ENCODE measurements at places on chromosomes 13 and 19.
A peak's percentile ranks its signal among the peaks of the same experiment; 100 is the strongest.

DNA sequence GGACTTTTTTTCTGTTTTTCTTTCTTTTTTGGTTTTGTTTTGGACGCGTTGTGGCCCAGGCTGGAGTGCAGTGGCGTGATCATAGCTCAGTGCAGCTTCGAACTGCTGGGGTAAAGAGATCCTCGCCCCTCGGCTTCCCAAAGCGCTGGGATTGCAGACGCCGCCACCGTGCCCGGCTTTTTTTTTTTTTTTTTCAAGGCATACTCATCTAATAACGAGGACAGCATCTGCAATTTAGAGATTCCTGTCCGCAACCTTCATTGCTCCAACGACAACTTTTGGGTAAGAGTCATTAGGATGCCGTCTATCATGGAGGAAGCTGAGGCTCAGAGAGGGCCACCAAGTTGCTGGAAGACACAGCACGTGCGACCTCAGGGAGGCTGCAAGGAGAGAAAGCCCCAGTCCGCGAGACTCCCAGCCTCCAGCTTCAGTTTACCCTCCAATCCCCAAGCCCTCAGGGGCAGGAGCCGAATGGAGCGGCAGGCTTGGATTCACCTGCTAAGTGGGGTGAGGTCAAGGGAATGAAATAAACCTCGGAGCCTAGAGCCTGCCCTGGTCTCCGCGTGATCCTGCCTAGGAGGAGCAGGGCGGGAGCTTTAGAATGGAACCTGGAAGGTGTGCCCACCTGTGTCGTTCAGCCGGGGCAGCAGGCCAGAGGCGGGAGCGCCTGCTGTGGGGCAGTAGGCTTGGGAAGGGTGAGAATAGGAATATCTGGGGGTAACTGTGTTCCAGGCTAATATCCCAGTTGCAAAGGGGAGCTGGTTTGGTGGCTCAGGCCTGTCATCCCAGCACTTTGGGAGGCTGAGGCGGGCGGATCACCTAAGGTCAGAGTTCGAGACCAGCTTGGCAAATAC, 676 bp upstream of the POLRMT start:
- DNase-seq = no peak

- no peak for DNase-seq
Observed at GRCh38 chr13:111116856-111117255, 1.7 kb downstream of the ARHGEF7 start.

GRCh38 chr13:94033098-94033497, 446.4 kb downstream of the DCT start:
- DNase-seq = no peak

DNA sequence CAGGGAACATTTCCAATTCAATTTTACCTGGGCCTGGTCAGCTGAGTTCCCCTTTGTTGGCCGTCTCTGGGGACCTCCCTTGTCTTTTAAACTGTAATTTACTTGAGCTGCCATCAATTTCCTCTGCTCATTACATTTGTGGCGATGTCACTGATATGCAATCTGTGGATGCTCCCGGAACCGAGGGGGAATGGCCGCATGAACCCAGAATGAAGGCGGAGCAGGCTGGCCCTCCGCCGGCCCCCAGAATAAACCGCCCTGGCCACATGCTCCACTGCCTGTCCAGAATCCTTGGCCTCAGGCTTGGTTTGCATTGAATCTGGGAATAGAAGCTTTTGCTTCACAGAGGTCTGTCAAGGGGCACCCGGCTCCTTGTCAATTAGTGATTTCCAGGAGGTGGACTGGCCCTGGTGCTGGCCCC, 276.8 kb downstream of the TEX29 start:
- DNase-seq = no peak

DNA sequence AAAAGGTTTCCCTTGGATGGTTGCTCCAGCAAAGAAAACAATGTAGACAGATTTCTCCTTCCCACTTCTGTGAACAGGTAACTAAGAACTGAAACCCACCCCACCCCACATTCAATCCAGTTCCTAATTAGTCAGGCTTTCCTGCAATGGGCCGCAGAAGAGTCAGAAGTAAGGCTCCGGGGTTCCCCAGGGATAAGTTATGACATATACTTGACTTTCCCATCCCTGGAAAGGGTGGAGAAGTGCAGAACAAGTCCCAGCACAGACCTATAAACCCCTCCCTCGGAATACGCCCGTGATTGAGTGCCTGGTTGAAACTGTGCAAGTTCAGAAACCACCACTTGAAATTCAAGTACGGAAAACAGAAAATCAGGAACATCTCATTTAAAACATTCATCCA, 24.9 kb downstream of the RCBTB2 start:
- no peak for DNase-seq

DNA sequence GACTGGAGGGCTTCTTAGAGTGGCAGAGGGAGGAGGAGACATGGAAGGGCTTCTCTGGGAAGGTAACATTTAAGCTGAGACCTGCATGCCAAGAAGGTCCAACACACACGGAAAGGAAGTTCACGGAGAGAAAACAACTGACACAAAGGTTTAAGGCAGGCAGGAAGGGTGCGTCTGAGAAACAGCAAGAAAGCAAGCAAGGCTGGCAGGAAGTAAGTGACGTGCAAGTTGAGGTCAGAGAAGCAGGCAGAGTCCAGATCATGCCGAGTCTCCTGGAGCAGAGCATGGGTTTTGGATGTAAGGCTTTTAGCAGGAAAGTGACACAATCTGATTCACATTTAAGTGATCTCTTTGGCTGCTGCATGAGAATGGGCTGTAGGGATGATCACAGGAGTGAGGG, 60.5 kb downstream of the ATP7B start:
- no peak for DNase-seq

- no peak for DNase-seq
Observed at GRCh38 chr13:32588736-32589135, 2.5 kb downstream of the PDS5B start.

DNA sequence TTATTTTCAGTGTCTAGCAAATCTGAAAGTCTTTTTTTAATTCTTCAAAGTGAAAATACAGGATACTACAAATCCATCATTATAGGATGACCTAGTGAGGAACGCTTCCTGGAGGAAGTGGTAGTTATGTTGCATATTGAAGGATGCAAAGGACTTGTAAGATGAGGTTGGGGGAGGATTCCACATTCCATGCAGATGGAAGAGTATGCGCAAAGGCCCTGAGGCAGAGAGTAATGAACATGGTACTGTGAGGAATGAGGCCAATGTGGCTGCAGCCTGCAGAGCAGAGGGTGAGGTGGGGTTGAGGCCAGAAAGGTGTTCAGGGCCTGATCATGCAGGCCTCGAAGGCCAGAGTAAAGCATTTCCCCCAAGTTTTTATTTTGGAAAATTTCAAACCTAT, 202.8 kb downstream of the MTUS2 start:
- no peak for DNase-seq

DNA sequence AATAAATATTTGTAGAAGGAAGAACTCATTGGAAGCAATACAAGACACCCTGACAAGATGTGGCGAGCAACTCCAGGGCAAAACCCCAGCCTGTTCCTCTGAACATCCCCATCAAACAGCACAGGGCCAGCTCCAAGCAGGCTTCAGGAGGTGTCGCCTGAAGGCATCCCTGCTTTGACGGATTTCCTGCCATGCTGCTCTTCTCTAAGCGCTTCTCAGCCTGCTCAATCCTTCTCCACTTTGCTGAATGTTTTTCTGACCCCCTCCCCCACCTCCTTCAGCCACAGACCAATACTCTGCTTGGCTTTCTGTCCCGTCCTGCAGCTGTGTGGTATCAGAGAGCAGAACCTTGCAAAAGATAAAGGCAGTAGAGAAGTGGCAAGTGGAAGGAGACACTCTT, 28.4 kb downstream of the C19orf81 start:
- DNase-seq = no peak

DNA sequence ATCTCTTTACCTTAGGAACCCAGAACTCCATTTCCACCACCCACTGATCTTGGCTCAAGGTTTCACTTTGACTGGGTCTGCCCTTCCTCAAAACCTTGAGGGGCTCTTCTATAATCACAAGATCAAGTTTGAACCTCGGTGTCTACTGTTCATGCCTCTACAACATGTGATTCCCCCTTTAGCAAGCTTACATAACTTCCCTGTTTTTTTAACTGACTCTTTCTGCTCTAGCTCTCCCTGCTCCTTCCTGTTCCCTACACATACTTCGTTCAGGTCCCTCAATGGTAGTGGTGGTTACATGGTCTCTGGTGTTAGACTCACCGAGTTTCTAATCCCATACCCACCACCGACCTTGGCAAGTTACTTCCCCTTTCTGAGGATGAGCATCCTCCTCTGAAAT, 26.7 kb downstream of the CEACAM8 start:
- no peak for DNase-seq

DNA sequence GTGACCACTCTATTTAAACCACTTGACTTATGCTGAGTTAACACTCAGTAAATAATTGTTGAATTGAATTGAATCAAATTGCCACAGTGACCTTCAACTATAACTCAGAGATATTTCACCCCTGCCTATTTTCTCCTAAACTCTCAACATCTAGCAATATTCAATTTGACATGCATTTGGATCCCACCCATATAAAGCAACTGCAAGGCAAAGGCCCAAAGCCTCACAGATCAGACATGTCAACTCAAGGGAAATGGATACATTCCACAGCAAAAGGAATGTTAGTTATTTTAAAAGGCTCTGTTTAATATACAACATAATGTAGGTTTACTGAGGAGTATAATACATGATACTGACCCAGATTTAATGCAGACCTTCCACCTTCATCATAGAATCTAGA, 107.4 kb downstream of the KCTD12 start:
- DNase-seq = no peak

- no peak for DNase-seq
Observed at GRCh38 chr13:88887045-88887662, 1216.0 kb downstream of the SLITRK5 start.

GRCh38 chr13:79966059-79966458, 374.9 kb downstream of the SPRY2 start:
- DNase-seq = no peak

DNA sequence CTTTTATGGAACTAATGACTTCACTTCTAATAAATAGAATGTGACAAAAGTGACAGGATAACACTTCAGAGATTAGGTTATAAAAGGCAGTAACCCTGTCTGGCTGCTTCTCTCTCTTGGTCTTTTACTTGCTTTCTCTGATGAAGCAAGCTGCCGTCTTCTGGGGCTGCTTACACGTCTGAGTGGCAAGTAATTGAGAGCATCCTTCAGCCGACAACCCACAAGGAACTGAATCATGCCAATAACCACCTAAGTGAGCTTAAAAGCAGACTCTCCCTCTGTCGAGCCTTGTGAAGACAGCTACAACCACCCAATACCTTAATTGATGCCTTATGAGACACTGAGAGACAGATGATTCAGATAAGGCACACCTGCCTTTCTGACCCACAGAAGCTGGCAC, 1091.2 kb downstream of the SLITRK1 start:
- no peak for DNase-seq

GRCh38 chr13:51697181-51697580, 106.8 kb downstream of the DHRS12 start:
- DNase-seq = no peak

DNA sequence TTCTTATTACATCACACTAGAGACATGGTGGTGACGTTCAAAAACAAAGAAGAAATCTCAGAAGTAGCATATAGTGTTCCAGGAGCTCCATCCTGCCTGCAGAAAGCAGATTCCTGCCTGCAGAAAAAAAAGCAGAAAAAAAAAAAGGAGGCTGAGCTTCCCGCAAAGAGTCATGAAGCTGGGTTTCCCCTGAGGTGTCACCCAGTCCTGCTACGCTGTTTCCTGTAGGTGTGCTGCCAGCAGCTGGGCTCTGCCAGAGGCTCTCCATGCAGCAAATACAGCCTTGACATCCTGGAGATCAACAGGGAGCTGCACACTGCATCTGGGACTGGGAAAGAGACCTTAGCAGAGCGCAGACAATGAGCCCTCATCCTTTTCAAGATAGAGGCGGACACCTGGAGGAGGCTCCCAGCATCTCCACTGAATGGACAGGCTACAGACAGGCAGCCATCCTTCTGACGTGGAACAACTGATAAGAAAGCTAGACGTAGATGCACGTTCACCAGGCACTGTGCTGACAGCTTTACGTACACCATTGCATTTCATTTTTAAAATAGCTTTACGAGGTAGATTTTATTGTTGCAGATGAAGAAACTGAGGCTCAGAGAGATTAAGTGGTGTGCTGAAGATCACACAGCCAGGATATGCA, 350.9 kb downstream of the FOXO1 start:
- no peak for DNase-seq

DNA sequence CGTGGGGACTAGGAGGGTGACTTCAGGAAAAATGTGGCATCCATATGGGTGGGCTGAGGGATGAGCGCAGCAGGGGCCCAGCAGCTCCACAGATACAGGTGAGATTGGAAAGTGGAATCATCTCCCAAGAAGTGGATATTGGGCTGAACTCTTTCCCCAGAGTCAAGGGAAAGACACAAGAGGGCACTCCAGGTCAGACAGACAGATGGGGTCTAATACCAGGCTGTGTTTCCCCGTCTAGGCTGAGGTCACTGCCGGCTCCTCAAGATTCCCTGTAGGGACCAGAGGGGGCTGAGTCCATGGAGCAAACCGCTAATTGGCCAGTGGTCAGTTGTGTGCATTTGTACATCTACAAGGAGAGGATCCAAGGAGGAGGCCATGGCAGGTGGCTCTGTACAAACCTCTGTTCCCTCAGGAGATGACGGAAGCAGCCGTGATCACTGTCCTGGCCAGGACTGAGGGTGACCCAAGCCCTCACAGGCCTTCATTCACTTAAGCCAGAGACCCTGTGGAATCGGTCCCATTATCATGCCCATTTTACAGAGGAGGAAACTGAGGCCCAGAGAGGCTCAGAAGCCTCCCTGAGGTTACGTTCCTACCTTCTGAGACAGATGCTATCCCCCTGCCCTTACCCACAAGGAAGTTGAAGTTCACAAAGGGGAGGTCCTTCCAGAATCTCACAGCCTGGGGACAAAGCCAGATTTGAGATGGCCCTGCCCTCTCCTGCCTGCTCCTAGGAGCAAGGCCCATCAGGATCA, 14.9 kb upstream of the IGLON5 start:
- DNase-seq = no peak

- DNase-seq = no peak
Observed at GRCh38 chr13:110780422-110780821, 66.9 kb downstream of the ING1 start.

- DNase-seq = peak; percentile 59
Observed at GRCh38 chr13:82717249-82717648, 1165.0 kb downstream of the SLITRK1 start.

GRCh38 chr13:100240109-100240779, 151.4 kb downstream of the PCCA start:
- no peak for DNase-seq

GRCh38 chr19:54188215-54188871, 1.0 kb downstream of the MBOAT7 start:
- no peak for DNase-seq
